ENCODE measurements at places on chromosomes 6 and 20. TPM values are rescaled to one million over a fixed set of nuclear protein-coding genes. Genes with fewer than 3 reads are reported as not detected.

Gene CPNE1
- total RNA-seq, result 122 TPM

Gene SLC32A1
- total RNA-seq, result not detected

Gene PPP1R14C
- total RNA-seq, result not detected

Gene VPS52
- total RNA-seq, result 13.3 TPM

Gene TXLNB
- 0.25 TPM for total RNA-seq

Gene TCF21
- total RNA-seq, result 28.5 TPM

Gene FAM8A1
- 30.0 TPM for total RNA-seq

Gene PAQR8
- total RNA-seq, result 4.7 TPM

Gene WFDC2
- not detected for total RNA-seq

Gene TREM1
- total RNA-seq, result 1.7 TPM

Gene PREX1
- total RNA-seq, result 4.9 TPM

Gene SNRPB
- 161 TPM for total RNA-seq
